Stomach (tissue), 19 donors: ENCODE measurements at places on chromosomes 1 and 21. TPM values are rescaled to one million over a fixed set of nuclear protein-coding genes. Genes with fewer than 3 reads are reported as not detected.
A peak's percentile ranks its signal among the peaks of the same experiment; 100 is the strongest.

DNA sequence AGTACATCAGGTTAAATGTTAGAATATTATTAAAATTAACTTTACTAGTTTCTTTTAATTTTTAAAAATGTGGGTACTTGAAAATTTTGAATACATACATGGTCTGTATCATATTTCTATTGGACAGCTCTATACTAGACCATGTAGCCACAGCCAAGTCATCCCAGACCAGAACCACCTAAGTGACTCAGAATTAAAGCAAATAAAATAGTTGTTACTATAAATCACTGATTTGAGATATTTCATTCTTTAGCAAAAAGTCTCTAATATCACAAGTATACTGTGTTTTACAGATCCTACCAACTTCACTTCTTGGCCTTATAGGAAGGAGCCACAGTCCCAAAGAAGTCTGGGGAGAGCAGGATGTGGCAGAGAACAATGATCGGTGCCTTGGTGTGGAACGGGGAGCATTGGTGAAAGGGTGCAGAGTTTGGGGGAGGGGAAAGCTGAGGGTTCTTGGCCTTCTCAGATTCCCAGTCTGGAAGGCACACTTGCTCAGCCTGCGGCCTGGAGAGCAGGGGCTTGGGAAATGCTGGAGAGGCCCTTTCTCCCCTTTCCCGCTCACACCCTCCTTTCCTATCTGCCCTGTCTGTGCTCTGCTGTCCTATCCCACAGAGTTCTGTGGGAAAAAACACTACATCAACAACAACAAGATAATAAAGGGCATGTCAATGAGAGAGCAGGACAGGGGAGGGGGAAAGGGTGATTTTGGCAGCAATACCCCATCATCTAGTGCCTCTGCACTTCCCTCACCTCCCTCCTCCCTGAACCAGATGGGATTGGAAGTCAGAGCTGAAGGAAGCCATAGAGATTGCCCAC is 122.1 kb downstream of the NGF start:
- DNase-seq, result no peak

DNA sequence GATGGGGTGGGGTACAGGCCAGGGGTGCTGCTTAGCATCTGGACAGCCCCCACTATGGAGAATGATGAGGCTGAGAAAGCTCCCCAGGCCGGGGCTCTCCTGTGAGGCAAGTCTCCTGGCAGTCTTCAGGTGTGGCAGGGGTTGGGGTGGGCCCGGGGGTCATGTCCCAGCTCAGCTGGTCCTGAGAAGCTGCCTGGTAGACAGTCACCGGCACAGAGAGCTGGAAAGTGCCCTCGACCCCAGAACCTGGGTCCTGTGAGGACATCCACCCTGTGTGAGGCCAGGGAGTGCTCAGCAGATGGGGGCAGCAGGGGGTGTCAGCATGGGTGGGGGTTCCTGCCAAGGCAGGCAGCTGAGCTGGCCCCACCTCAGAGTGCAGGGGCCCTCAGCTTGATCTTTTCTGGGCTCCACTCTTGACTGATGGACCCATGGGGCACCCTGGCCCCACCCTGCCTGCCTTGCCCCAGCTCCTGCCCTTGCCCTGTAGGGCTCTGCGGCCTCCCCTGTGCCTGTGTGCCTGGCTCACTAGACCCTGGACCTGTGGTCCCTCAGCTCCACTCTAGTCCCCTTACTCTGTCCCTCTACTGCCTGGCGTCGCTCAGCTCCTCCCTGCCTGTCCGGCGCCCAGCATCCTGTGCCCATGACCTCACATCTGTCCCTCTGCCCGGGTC is 5.8 kb downstream of the IBA57 start:
- DNase-seq, result no peak

Gene LRRC38
- not detected for total RNA-seq

Gene ADAM30
- not detected for total RNA-seq

DNA sequence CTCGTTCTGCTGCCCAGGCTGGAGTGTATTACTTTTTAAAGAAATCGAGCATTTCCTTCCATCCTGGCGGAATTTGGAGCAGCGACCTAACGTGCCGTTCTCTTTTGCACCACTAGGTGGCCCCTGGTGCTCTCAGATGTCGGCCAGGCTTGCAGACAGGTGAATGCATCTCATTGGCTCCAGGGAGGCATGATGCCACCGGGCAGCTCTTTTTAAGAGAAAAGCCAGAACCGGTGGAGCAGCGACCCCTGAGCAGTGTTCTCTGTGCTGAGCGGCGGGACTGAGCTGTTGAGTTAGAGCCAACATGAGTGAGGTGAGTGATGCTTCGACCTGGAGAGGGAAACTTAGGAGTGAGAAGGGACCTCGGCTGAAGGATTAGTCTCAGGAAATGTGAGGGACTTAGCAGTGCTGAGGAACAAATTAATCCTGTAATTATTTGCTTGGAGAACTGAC is at the start of gene PCP4:
Gene PCP4, plus strand, starts transcription at position 241 of the 453 bp plus-strand sequence. Its CDS starts 64 bp downstream, at position 305.
- DNase-seq, result peak; percentile 48

GRCh38 chr1:232456714-232457113 is 173.2 kb downstream of the SIPA1L2 start:
- no peak for DNase-seq

DNA sequence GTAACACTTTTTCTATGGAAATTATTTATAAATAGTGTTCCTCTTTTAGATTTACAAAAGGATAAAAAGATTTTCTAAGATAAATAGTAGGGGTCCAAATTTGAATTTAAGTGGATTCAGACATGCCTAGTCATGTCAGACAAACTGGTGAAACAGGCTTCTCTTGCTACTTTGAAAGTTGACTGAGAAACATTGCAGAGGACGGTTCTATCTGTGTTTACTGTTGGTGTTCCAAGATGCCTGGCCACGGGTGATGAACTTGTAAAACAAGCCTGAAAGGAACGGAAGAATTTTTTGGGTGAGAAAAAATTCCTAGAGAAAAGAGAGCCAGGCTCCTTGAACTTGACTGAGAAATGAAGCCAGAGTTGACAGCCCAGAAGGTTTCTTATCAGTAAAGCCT is 2.2 kb downstream of the KRTAP19-1 start:
- DNase-seq, result no peak

Gene KCNK1
- total RNA-seq, result 4.9 TPM

DNA sequence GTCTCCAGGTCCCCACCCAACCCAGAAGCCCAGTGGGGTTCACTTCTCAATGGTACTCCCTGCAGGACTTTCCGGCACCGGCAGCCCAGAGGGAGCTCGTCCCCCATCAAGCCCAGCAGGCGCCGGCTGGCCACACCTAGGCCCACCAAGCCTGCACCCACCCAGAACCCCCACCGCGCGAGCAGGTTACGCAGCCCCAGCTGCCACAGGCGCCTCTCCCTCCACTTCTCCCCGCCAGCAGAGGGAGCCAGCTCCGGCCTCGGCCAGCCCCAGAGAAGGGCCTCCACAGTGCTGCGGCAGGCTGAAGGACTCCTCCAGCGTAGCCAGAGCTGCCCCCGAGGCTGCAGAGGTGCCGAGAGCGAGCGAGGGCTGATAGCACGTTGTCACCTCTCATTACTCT is 722.3 kb downstream of the PLA2G4A start:
- DNase-seq, result no peak

DNA sequence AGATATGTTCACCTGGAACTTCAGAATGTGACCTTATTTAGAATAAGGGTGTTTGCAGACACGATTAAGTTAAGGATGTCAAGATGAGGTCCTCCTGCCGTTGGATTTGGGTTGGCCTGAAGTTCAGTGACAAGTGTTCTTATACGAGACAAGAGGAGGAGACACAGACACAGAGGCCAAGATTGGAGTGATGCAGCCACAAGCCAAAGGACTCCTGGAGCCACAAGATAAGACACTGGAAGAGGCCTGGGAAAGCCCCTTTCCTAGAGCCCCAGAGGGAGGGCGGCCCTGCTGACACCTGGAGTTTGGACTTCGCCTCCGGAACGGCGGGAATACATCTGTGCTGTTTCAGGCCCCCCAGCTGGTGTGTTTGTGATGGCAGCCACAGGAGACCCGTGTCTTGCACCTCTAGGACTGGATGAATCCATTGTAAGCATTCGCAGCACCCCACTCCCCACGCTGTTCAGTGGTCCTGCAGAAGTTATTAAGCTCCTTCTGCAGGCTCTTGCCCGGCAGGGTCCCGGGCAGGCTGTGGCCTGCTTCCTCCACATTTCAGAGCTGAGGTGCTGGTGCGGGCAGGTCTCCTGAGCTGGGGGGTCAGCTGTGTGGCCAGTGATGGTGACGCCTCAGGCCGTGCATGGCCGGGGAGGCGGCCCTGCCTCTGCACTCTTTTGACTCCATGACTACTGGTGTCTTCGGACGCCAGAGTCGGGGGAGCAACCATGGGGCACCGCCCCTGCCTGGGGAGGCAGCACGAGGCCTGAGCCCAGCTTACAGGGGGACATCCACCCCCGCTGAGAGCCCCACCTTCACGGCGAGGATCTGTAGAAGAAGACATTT is 34.6 kb downstream of the UMODL1 start:
- no peak for DNase-seq

Gene RGS16
- not detected for total RNA-seq

Gene C1orf146
- not detected for total RNA-seq

Gene CASQ1
- total RNA-seq, result 0.55 TPM

GRCh38 chr1:110069404-110070281 is 829 bp downstream of the ALX3 start:
- no peak for DNase-seq

Gene MEX3A
- total RNA-seq, result not detected

- peak; percentile 2 for DNase-seq
Measured at GRCh38 chr1:54968551-54968950, 11.9 kb upstream of the TMEM61 start.

Gene MRPL9
- 47.7 TPM for total RNA-seq

DNA sequence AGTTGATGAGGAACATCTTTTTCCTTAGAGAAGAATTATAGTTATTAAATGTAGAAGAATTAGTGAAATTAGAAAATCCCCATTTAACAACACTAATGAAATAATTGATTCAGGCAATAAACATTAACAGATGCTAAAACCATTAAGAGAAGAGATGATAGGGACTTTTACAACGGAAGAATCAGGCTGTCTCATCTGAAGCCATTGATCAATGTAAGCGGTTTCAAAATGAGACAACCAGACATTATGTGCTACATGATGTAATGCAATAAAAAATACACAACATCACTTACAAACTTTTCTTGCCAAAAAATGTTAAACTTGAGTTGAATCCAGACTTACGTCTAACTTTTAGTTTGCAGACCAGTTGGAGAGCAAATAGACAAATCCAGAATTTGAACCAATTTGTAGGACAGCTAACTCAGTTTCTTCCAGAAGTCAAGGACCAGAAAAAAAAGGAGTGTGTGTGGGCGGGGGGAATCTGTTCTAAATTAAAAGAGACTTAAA is 165.4 kb upstream of the DPT start:
- DNase-seq, result peak; percentile 73

DNA sequence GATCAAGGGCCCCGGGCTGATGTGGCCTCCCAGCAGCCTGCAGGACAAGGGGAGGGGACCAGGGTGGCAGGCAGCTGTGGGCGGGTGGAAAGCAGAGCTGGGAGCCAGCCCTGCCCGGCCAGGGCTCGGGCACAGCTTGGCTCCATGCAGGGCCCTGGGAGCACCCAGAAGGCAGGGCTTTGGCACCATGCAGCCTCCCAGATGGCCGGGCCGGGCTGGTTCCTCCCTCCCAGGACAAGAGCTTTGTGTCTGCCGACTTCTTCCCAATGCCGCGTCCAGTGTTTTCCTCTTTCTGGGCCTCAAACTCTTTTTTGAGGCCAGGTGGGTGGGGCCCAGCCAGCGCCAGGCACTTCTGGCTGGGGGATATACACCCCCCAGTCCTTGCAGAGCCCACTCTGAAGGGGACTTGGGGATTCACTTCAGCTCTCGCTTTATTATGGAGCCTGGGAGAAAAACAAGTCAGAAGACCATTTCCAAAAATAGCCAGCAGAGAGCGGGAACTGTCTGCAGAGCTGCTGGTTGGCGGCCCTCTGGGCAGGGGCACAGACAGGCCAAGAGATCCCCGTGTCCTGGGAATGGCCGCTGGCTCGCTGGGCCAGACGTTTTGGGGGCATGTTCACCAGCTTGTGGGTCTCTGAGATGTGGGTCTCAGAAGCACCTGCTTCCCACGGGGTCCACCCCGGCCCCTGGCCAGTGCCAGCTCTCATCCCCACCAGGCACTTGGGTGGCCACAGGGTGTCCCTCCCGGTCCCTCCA is 103.8 kb upstream of the ARHGEF16 start:
- peak; percentile 78 for DNase-seq

- DNase-seq, result no peak
Measured at GRCh38 chr1:31855038-31855845, 39.4 kb upstream of the SPOCD1 start.

DNA sequence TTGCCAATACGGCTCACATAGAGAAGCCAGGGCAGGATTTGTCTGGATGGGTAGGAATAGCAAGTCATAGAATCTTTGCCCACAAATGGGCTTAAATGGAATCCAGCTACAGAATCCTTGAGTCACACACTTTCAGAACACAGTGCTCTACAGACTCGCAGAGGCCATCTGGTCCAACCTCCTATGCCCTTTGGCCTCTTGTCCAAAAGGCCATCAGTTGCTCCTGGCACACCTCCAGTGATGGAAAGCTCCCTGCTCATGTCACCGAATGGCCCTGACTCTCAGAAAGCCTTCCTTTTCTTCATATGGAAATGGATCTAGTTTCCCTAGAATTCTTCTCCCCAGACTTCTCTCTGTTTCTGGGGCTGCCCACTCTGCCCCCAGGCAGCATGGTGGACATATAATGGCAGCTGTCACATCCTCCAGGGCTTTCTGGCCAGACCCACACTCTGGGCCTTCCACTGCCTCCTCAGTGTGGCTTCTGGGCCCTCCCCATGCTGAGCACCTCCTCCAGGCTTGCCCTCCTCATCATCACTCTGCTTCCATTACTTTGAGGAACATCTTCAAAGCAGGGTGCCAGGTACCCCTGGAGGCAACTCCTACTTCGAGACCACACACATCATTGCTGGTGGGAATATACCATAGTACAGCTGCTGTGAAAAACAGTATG is 33.6 kb upstream of the TRABD2B start:
- no peak for DNase-seq
